ENCODE measurements at places on chromosomes 11 and 22.

- DNase-seq, result no peak
Observed at GRCh38 chr22:36461665-36462649, 19.5 kb downstream of the TXN2 start.

- DNase-seq, result no peak
Observed at GRCh38 chr11:68998390-68998911, 14.6 kb downstream of the MRGPRF start.

- no peak for DNase-seq
Observed at GRCh38 chr11:114522818-114523217, 36.9 kb downstream of the NXPE1 start.

DNA sequence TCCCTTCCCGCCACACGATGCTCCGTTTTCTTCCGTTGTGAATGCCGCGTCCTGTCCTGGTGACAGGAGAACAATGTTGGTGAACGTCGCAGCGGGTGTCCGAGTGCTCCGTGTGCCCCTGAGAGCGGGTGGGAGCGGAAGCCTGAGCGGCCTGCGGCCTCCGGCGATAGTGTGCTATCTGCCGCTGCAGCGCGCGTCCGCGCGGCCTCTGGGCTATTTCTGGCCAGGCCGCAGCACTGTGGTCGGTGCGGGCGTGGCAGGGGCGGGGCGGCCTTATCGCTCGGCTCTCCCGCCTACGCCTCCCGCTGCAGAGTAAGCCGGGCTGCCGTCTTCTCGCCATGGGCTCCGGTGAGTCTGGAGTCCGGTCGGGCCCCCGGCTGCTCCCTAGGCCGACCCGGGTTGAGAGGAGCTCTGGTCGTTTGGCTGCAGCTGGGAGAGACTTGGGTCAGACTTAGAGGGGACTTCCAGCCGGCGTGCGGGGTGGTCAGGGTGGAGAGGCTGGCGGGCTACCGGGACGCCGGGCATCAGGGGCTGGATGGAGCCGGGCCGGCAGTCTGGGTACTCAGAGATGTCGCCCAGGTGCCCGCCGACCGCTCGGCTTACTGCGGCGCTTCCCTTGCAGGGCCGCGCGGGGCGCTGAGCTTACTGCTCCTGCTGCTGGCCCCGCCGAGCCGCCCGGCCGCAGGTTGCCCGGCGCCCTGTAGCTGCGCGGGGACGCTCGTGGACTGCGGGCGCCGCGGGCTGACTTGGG is at the start of gene GP1BB:
GP1BB (plus strand) TSS at position 308 of the 751 bp plus-strand sequence; CDS start at position 339, 31 bp downstream.
- DNase-seq, result no peak

DNA sequence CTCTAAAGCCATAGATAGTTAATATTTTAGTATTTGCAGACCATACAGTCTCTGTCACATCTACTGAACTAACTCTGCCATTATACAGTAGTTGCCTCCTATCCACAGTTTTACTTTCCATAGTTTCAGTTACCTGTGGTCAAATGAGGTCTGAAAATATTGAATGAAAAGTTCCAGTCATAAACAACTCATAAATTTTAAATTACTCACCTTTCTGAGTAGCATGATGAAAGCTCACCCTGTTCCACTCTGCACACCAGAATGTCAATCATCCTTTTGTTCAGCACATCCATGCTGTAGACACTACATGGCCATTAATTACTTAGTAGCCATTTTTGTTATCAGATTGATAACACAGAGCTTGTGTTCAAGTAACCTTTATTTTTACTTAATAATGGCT is 51.7 kb upstream of the ME3 start:
- no peak for DNase-seq

DNA sequence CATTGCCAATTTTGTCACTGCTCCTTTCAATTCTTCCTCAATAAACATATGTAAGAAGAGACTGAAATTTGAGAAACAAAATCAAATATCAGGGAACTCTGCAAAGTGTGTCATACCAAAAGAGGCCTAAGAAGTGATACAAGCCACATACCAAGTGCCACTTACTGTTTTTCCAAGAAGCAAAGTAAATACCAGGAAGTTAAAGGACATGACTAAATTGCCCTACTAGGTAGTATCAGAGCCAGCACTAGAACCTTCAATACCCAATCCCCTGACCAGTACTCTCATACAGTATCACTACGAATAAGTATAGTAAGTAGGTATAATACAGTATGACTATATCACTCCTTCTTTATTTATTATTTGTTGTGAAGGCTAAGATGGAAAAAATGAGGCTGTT is 13.6 kb downstream of the MAML2 start:
- DNase-seq, result no peak

DNA sequence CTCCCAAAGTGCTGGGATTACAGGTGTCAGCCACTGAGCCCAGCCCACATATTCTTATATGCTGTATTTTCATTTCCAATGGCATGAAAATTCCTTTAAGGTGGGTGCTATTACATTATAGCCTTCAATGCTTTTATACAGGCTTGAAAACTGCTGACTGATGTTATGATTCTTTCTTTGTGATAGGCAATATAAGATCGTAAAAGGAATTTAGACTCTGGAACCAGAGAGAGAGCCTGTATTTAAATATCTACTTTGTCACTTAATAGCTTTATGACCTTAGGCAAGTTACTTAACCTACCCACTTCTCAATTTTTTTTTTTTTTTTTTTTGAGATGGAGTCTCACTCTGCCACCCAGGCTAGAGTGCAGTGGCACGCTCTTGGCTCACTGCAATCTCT is 26.2 kb downstream of the AGBL2 start:
- no peak for DNase-seq

DNA sequence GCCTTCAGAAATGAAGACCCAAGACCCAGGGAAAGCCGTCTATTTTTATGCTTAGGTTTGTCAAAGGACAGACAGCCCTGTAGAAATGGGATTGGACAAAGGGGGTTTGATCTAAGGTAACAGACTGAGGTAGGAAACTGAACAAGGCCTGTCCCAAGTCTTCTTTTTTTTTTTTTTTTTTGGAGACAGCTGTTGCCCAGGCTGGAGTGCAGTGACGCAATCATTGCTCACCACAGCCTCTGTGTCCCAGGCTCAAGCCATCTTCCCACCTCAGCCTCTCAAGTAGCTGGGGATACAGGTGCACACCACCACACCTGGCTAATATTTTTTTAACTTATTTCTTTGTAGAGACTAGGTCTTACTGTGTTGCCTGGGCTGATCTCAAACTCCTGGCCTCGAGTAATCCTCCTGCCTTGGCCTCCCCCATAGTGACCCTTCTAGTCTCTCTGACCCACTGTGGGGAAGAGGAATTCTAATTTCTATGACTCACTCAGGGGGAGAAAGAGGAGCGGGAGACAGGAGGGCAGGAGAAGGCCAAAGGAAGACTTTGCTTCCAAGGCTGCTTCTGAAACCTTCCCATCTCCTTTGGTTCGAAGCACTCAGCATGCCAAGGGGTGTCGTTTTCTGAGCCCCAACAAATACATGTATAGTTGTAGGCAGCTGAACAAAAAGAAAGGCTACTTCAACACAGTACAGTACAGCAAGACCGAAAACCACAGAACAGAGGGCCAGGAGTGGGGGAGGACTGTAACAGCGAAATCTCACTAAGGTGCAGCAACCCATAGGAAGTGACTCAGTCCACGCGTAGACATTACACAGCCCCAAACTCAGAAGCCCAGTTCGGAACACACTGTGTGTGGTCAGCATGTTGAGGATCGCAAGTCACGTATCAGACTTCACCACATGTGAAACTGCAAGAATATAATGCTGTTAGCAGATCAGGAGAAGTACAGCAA is 872 bp downstream of the TMA7B start:
- DNase-seq, result peak; percentile 72

- peak; percentile 76 for DNase-seq
Observed at GRCh38 chr22:37077802-37078448, 26.4 kb downstream of the KCTD17 start.

DNA sequence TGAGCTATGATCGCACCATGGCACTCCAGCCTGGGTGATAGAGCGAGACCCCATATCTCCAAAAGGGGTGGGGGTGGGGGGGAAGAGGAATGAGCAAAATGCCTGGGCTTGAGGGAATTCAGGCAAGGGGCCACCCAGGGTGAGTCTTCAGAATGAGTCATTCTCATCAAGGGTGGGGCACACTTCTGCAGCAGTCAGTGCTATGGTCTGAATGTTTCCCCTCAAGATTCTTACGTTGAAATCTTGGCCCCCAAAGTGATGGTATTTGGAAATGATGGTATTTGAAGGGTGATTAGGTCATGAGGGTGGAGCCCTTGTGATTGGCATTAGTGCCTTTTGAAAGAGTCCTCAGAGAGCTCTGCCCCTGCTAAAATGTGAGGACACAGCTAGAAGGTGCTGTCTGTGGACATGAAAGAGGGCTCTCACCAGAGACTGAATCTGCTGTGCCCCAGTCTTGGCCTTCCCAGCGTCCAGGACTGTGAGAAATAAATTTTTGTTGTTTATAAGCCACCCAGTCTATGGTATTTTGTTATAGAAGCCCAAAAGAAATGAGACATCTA is 86.4 kb upstream of the THY1 start:
- no peak for DNase-seq

DNA sequence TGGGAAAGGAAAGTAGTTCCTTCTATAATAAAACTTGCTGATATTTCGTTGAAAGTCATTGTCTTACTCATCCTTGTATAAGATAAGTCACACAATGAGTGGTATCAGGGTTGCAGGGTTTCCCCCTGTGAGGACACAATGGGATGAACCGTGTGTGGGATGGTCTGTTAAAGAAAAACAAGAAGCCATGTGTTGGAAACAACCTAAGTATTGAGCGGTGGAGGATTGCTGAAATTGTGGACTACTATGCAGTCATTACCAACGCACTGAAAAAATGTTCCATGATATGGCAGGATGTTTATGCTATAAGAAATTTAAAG is 28.6 kb downstream of the PTPRJ start:
- DNase-seq, result peak; percentile 47

GRCh38 chr11:92857407-92857806 is 112.0 kb upstream of the MTNR1B start:
- no peak for DNase-seq

- no peak for DNase-seq
Observed at GRCh38 chr11:125062218-125062930, 731 bp upstream of the SLC37A2 start.

GRCh38 chr11:96288915-96289314 is 54.1 kb downstream of the MAML2 start:
- no peak for DNase-seq

DNA sequence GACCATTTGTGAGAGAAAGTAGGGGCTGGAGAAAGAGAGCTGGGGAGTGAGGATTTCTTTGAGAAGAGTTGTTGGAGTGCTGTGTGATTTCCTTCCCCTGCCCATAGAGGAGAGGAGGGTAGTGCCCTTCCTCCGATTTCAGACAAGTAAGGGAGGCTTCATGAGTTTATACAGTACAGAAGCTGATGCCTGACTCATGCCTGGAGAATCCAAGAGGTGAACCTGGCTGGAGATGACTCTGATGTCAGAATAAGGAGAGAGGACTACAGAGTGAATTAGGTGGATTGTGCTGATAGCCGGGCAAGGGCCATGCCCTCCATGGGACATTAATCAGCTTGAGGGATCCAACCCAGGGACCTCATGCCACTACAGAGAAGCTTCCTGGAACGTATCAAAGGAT is 91.6 kb downstream of the FAR1 start:
- DNase-seq, result no peak

GRCh38 chr11:47329987-47330931 is 22.2 kb downstream of the MYBPC3 start:
- DNase-seq, result no peak

DNA sequence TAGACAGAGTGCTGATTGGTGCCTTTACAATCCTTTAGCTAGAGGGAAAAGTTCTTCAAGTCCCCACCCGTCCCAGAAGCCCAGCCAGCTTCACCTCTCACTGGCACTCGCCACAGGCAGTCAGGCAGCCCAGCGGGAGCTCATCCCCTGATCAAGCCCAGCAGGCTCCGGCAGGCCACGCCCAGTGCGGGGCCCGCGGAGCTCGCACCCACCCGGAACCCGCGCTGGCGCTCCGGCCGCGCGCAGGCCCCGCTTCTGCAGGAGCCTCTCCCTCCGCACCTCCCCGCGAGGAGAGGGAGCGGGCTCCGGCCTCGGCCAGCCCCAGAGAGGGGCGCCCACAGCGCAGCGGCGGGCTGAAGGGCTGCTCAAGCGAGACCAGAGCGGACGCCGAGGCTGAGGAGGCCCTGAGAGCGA is 202.4 kb upstream of the PDGFD start:
- DNase-seq, result no peak

GRCh38 chr22:40108396-40108795 is 69.3 kb upstream of the TNRC6B start:
- DNase-seq, result no peak

GRCh38 chr11:131662993-131663392 is 292.6 kb downstream of the NTM start:
- DNase-seq, result no peak

GRCh38 chr22:38766076-38766777 is 10.4 kb upstream of the SUN2 start:
- no peak for DNase-seq

DNA sequence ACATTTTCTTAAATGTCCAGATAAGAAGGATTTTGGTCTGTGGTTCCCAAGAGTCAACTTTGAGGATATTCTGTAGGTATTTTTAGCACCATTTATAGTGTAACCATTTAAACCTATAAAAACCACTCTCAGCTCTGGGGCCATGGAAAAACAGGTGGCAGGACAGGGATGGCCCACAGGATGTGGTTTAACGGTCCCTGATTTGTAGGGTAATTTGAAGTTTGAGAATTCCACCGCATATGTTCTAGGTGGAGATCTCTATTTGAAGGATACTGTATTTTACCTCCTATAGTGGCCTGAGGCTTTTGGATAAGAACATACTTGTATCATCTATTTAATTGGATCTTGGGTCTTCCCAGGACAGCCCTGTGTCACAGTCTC is 62.4 kb upstream of the IGLL5 start:
- DNase-seq, result no peak

DNA sequence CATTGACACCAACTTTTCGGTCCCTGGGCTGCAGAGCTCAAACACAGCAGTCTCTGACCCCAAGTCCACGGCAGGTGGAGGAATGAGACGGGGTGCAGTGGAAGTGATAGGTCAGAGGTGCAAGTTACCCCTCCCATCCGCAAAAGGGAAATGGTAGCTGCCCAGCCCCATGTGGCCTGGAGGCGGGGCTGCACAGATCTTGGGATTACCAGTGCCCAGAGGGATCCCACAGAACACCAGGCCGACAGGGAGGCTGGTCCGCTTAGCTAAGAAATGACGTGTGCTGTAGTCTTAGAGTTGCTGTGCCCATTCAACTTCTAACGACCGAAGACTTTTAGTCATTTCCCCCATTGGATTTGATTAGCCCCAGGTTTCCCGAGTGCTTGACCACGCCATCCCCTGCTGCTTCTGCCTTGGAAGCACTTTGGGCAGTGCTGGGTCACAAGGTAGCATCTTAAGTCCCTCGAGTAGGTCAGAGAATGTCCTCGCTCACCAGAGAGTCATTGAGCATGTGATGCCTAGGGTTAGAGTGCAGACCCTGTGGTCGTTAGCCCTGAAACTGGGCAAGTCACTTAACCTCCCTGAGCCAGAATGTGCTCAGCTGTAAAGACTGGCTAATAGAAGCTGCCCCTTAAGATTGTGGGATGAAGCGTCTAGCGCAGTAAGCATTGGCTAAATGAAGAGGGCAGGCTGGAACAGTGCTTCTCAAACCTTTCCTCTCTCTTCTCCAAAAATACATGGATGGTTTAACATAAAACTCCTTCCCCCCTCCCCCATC is 4.2 kb downstream of the PTGDR2 start:
- DNase-seq, result no peak

GRCh38 chr11:65355013-65355775 is 643 bp downstream of the TIGD3 start:
- DNase-seq, result peak; percentile 59
